ENCODE measurements at places on chromosomes 2 and 18.

- no peak for DNase-seq
Observed at GRCh38 chr18:75937306-75937705, 509.8 kb upstream of the SMIM21 start.

DNA sequence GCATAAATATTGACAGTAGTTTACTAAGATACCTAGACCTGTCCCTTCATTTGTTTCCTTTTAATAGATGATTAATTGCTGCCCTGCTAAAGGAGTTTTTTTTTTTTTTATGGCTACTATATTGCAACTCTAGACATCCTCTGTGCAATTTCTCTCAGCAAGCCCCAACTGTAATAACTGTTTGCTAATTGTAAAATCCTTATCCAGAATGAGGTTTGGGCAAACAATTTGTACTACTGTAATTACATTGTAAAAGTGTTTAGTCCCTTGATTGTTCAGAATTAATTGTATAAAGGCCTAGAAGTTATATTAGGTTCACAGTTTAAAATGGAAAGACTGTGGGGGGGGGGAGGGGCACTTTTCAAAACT is 3.7 kb upstream of the MEIS1 start:
- DNase-seq: no peak

- no peak for DNase-seq
Observed at GRCh38 chr18:77114415-77115191, 18.0 kb downstream of the MBP start.

DNA sequence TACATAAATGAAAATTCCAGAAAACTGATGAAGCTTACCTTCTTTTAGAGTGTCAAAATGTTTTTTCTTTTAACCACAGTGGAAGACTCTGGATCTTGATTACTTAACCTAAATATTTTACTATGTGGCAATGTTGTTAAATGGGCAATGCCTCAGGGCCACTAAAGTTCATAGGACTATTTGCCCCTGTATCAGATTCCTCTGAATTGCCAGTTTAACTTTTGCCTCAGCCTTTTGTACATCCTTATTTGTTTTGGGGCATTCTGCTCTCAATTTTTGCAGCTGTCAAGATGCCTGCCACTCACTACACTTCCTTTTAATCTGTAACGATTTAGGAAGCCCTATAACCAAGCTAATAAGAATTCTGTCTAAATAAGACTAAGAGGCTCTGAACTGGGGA is 31.7 kb upstream of the SERTAD2 start:
- DNase-seq: no peak

DNA sequence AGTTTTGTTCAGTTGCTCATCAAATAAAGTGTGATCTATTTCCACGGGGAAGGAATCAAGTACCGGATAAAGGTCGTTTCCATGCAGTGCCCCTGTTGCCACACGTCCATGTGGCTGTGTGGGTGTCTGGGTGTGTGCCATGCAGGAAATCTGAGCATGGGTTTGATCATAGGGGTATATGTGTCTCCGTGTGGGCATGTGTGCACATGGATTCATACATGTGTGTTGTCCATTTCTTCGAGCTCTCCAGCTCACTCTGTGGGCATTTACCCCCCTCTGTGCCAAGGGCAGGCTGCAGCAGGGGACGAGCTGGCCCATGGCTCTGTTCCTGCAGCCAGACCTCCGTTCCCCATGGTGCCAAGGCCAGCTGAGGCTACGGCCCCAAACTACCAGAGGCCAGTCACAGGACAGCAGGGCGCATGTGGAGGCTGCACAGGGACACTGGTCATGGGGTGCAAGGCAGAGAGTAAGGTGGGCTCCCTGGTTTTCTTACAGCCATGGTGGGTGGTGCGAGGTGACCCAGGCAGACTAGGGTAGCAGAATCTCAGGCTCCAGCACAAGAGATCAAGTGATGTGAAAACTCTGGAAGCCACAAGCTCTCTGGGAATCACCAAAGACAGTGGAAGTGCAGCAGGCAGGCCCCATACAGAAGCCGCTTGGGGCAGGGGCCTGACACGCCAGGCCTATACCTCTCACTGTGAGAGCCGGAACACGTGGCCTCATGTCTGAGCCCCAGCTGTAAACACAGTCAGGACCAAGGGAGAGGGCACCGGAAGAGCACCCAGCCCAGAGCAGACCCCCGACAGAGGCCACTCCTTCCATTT is 66.4 kb upstream of the RAB6C start:
- no peak for DNase-seq

DNA sequence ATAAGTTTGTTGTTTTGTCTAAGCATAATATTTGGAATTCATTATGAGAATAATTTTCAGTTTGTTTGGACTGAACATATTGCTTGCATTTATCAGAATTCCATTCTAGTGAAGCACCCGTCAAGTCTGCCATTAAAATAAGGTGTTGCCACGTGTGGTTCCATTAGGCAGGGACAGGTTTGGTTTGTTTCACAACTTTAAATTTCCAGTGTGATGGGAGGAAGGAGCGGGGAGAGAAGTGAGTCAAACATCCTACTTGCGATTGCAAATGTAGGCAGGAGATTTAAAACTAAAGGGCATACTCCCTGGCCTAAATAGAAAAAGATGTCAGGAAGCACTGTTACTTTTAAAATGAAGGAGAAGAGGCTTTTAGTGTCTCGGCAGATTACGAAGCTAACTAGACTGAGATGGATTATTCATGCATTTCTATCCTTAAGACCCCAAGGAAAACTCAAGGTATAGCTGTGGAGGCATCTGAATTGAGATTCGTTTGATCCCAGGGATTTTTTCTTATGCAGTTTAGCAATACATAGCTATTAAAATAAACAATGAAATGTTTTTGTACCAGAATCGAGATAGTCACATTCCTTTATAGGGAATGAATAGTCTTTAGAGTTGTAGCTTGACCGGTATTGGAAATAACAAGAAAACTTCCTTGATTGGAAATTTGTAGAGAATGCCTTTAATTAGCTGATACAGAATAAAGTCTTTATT is 19.8 kb downstream of the GRHL1 start:
- DNase-seq: no peak

GRCh38 chr18:55220523-55220922 is 261.3 kb upstream of the CCDC68 start:
- no peak for DNase-seq

DNA sequence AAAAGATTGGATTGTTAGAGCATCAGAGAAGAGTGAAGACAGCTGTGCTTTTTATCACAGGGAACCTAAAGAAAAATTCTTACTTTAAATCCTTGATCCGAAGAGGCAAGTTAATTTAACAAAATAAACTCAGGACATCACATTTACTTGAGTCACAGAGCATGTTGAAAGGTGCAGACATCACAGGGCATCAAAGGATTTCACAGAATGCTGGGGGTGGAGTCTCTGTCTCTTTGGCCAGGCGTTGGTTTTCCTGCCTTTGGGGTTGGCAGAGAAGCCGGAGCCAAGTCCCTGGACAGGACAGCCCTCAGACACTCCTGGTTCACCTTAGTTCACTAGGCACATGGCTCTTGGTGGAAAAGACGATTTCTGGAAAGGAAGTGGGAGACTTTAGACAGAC is 56.3 kb downstream of the SH3RF3 start:
- DNase-seq: no peak

DNA sequence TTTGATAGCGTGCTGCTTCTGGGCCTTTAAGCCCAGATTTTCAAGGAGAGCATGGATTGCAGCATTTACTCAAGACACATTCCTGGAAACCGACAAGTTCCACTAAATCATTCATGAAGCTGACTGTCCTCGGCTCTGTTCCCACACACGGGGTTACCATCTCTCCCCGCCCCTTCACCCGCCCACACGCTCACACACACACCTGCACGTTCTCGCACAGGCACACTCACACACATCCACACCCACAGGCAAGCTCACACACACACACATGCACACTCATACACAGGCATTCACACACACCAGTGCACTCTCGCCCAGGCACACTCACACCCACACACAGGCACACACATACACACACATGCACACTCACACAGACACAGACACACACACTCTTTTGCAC is 150.0 kb upstream of the AGAP1 start:
- no peak for DNase-seq

- no peak for DNase-seq
Observed at GRCh38 chr2:120384486-120385354, 38.8 kb downstream of the INHBB start.

- DNase-seq: no peak
Observed at GRCh38 chr18:48752928-48753327, 197.8 kb downstream of the SMAD7 start.

- DNase-seq: no peak
Observed at GRCh38 chr2:234754126-234754525, 197.7 kb upstream of the SH3BP4 start.

DNA sequence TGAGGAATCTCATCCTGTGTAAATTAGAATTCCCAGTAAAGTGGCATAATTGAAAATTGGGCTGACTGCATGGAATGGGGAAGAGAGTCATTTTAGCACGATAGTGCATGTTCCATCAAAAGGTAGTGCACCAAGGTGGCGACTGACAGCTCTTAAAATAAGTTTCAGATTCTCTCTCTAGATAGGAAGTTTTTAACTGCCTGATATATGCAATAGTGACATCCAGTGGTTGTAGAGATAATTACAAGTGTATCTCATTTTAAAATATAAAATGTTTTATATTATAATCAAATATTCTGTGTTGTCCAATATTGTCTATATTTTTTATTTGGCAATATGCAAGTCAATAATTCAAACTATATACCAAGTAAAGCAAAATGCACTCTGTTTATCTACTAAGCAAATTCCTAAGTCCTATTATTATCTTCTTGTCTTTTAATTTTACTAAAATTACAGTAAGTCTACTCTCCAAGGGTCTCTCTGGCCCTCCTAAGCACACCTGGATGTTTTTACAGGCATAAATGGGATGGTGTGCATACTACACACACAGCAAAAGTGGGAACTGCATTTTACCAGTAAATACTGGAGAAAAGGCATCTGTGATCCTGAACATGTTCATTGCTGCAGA is 397.7 kb upstream of the HNRNPA3 start:
- no peak for DNase-seq

- no peak for DNase-seq
Observed at GRCh38 chr2:241417626-241418025, 61.5 kb downstream of the FARP2 start.

DNA sequence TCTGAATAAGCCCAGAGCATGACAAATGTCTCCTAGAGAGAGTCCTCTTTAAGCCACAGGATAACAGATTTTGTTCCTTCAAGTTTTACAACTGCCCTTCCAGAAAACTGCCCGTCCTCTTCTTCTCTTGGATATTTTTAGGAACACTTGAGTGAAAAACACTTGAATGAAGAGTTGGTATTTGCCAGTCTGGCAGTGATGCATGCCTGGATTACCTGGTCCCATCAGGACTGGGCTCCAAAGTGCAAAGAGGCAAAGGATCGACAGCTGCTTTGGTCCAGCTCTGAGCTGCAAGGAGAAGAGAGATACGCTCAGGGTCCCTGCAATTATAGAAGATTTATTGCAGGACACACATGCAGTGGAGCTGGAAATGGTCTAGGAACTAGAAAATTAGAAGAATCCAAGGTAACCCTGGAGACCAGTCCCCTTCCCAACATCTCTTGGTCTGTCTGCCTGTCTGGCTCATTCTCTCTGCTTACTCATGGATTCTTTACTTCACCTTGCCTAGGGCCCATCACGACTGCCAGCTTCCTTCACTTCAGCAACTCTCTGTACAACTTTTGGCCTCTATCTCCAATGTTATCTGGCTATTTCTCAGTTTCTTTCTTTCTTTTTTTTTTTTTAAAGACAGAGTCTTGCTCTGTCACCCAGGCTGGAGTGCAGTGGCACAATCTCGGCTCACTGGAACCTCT is 112.1 kb upstream of the SIX2 start:
- DNase-seq: no peak

DNA sequence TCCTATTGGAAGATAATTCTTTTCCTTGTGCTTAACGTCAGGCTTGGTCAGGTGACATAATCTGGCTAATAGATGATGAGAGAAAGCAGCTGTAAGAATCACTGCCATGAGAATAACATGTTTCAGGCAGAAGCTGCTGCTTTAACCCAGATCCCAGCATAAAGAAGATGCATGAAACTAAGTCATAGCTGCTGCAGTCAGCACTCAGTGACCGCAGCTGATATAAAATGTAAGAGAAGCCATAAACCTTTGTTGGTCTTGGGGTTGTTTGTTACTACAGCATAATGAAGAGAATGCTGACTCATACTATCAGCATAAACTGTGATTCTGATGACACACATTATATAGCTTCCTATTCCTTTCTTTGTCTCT is 274.3 kb upstream of the TRIB2 start:
- no peak for DNase-seq

GRCh38 chr2:115867024-115867423 is 1424.6 kb downstream of the DPP10 start:
- no peak for DNase-seq

GRCh38 chr2:104865096-104865470 is 11.2 kb downstream of the POU3F3 start:
- DNase-seq: no peak

DNA sequence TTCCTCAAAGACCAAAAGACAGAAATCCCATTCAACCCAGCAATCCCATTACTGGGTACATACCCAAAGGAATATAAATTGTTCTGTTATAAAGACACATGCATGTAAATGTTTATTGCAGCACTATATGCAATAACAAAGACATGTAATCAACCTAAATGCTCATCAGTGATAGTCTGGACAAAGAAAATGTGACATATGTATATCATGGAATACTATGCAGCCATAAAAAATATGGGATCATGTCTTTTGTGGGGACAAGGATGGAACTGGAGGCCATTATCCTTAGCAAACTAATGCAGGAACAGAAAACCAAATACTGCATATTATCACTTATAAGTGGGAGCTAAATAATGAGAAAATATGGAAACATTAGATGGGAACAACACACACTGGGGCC is 2.7 kb upstream of the HNMT start:
- DNase-seq: no peak

DNA sequence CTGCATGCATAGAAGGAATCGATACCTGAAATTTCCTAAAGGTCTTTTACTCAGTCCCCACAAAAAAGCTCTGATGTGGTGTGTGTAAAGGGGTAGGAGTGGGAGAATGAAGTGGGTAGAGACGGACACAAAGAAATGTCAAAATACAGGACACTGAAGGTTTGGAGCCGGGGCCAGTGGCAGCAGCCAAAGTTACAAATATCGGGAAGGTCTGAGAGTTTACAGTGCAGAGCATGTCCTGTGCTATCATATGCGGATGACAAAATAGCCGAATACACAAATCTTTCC is 89.9 kb upstream of the STON1 start:
- no peak for DNase-seq

- no peak for DNase-seq
Observed at GRCh38 chr2:189558516-189559272, 21.9 kb downstream of the SLC40A1 start.

GRCh38 chr2:128995086-128995485 is 676.4 kb upstream of the HS6ST1 start:
- DNase-seq: no peak

- no peak for DNase-seq
Observed at GRCh38 chr2:157179324-157180105, 78.0 kb upstream of the GALNT5 start.

DNA sequence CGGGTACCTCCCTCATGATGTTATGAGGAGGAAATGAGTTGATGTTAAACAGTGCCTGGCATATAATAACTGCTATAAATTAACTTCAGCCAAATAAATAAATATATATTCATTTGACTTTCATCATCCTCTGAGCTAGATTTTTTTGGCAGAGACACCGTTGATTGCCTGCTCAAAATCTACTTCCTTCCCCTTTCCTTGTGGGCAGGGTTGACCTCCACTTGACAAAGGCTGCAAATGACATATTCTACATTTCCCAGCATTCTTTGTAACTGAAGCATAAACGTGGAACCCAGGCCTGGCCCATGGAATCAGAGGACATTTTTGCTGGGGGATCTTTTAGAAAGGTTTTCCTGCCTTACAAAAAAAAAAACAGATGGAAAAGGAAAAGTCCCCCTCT is 177.8 kb downstream of the TXNL1 start:
- no peak for DNase-seq

- DNase-seq: no peak
Observed at GRCh38 chr2:228690681-228691080, 509.2 kb upstream of the SPHKAP start.
